AG04449 (cell line): ENCODE measurements at places on chromosomes 2 and 18.

DNA sequence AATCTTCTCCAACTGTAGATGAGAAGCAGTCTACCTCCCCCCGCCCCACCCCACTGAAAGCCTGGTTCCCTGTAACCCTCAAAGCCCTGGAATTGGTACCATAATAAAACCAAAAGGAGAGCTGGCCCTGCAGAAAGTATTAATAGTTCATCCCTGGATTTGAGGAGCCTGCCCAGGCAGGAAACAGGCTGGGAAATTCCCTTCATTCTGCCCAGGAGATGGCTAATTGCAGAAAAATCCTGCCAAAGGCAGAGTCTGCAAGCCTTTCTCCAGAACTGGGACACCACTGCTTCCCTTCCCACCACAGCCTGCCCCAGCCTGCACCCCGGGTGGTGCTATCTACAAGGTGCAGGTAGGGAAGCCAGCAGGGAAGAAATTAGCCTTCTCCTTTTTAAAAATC is 16.3 kb downstream of the GKN2 start:
- peak; percentile 31 for DNase-seq

DNA sequence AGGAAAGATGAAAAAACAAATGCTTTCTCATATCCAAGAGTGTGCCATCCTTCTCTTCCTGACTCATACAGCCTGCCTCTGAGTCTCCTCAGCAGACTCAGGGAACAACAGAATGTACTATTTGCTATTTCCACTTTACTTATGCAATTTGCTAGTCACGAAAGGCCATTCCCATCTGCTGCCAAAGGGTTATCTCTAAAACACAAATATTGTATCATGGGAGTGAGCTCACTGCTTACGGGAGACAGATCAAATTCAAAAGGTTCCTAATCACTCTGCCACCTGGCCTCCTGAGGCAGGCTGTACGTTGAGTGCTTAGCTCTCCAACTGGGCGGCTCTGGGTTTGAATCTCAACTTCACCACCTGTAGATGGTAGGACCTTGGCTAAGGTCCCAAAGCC is 92.0 kb downstream of the GAREM1 start:
- no peak for DNase-seq

DNA sequence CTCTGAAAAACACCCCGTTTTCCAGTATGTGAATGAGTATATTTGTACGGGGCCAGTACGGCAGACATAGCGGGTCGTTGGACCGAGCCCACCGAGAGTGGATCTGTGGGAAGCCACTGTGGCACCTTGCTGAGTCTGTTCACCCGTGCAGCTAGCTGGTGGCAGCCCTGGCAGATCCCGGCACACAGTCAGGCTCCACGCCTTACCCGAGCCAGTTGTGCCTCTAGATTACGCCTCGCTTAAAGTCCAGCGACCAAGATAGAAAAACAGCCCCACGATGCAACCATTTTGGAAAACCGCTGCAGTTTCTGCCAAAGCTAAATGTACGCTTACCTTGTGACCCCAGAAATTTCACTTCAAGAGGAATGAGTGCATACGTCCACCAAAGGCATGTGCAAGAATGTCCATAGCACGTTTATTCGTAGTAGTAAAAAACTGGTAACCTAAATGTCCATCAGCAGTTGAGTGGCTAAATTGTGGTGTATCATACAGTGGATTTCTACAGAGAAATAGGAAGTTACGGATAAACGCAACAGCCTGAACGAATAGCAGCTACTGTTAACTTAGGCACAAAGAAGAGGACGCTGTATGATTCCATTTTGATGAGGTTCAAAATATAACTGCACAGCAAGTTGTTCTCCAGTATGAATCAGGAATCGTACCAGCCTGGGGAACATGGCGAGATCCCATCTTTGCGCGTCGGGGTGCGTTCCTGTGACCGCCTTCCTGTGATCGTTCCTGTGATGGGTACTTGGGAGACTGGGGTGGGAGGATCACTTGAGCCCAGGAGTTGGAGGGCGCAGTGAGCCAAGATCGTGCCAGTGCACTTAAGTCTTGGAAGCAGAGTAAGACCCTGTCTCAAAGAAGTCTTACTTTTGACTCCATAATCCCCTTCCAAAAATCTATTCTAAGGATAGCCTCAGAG is 688 bp upstream of the WDR33 start:
- DNase-seq: no peak

DNA sequence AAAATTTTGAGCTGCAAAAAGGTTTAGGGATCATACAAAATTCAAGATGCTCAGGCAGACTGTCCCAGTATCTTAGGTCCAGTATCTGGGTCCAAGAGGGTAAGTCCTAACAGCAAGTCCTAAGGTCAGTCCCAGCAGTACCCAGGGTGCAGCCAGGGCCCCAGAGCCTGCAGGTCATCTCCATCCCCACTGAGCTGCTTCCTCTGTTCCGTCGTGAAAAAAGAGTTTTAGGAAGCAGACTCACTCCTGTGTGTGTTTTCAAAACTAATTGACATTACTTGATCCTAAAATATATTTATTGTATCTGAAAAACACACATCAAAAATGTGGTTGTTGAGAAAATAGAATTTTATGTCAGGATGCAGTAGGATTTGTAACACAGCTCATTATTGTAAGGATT is 69.9 kb upstream of the ALKAL2 start:
- no peak for DNase-seq

DNA sequence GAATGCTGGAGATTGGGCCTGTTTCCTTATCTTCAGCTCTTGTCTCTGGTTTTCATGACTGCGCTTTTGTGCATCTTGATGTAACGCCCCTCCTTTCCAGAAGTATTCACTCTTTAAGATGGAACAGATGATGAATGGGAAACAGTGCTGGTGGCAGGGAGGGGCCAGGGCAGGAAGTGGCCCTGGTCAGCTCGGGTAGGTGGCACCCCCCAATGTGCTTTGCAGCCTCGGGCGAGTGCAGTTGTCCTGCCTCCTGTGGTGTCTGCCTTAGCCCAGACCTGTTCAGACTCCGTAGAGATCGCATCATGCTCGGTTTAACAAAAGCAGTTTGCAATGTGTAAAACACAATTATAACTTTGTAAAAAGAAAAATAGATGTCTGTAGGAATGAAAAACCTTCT is 17.0 kb upstream of the MGAT4A start:
- DNase-seq: no peak
